Stimulated activated CD4-positive, alpha-beta T cell treated with anti-CD3 and anti-CD28 coated beads, Interleukin-1b, Interleukin-23, amount 100 ng/mL, for 4 hours (primary cell): ENCODE measurements at places on chromosomes 4 and X.

- DNase-seq = no peak
Measured at GRCh38 chr4:6169239-6169638, 31.1 kb downstream of the JAKMIP1 start.

DNA sequence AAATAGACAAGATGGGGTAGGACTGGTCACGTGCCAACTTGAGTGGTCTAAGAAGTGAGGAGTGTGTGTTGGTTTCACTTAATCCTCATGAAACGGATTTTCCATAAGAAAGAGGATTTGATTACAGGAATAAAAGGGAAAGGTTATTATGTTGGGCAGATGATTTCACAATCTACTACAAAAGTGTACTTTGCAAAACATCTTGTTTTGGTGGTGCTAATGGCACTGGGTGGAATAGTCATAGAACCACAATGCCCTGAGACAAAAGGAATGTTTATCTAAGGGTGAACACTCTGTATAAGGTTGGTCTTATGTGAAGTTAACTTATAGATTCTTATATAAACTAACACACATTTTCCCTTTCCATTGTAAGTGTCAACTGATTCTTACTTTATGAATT lies 45.6 kb downstream of the GLUD2 start:
- no peak for DNase-seq

GRCh38 chr4:64417974-64418373 lies 8.7 kb upstream of the TECRL start:
- no peak for DNase-seq

DNA sequence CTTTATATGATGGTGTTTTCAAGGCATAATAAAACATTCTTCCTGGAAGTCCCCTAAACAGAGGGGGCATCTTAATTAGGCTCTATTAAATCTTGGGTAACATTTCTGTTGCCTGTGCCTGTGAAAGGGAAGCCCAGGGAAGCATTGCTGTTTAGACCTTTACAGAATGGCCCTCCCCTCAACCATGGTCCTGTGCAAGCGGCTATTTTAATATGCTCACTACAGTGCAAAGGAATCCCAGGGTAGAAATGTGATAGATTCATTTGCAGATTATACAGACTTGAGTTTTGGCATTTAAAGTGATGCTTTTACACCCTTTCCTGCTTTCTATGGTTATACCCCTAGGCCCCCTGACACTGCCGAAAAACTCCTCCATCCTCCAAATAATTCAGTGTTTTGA lies 65.3 kb downstream of the CLCN5 start:
- DNase-seq = no peak

DNA sequence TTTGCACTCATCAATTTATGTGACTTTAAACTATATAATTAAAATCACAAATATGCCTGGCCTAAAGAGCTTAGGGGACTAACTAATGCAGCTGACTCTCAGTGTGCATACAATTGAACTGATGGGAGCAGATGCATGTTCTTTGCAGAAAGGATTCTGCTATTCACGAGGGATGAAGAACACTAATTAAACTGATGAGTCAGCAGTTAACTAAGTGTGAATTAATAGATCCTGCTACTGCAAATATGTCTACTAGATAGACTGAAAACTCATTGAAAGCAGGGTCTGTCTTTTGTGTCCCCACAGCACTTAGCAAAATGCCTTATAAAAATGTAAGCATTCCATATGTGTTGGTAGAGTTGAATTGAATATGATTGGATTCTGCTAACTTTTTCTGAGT lies 104.0 kb downstream of the SRPX start:
- no peak for DNase-seq

- DNase-seq = no peak
Measured at GRCh38 chr4:168659741-168660465, 163.1 kb downstream of the PALLD start.

DNA sequence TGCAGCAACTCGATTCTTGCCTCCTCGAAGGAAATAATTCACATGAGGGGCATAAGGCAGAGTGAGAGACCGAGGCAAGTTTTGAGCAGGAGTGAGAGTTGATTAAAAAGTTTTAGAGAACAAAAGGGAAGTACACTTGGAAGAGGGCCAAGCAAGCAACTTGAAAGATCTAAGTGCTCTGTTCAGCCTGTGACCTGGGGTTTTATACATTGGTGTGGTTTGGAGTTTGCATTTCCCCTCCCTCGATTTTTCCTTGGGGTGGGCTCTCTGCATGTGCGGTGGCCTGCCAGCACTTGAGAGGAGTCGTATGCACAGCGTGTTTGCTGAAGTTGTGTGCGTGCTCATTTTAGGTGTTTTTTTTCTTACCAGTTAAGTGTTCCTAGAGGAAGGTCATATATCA lies 356.4 kb downstream of the KLHL4 start:
- no peak for DNase-seq

- DNase-seq = no peak
Measured at GRCh38 chr4:42729505-42730237, 72.8 kb upstream of the ATP8A1 start.

- DNase-seq = no peak
Measured at GRCh38 chrX:1354036-1355019, 17.7 kb downstream of the IL3RA start.

DNA sequence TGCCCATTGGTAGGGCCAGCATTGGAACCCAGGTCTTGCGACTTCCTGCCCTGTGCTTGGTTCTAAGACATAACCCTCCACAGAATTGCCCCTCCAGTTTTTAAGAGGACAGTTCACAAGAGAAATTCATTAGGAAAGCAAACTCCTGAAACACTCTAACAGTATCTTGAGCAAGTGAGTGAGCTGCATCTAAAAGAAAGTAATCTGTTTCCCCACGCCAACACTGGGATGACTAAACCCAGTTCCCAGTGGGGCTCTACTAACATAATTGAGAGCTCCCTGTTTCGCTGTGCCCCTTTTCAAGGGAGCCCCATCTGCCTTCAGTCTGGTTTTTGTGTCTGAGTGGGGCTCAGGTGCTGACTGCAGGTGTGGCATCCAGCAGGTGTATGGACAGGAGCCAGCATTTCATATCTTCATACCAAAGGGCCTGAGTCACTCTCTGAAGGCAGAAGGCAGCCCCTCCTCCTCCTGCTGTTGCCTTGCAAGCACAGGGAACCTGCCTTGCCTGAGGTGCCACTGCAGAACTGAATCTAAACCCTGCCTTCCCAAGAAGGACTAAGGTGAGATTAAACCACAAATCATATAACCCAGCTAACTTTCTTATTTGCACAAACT lies 8.0 kb downstream of the AMOT start:
- no peak for DNase-seq

- no peak for DNase-seq
Measured at GRCh38 chr4:70844180-70844579, 4.5 kb upstream of the GRSF1 start.

GRCh38 chr4:108110450-108110849 lies 58.3 kb downstream of the LEF1 start:
- no peak for DNase-seq

DNA sequence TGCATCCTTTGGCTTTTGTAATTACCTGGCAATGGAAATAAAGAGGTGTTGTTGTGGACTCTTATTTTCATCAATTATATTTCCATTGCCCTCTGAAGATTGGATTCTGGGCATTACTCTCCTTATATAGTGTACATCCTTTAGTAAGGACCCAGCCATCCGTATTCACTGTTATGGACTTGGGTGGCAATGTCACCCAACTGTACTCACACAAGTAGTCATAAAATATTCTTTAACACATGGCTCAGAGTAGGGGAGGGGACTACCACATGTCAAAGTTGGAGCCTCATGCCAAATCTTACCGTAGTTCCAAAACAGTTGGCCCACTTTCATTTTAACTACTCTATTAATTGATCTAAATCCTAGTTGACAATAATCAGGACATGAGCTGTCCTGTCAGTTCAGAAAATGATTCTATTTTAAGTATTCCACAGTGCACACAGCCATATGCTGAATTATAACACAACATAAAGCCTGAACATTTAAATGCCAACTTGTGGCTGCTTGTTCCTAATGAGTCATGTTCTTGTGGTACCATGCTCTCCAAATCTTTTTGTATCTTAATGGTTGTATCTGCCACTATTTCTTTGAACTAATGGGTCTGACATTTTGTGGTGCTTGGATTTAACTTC lies 4.9 kb downstream of the FRAS1 start:
- no peak for DNase-seq

GRCh38 chr4:53037892-53038291 lies 175.8 kb downstream of the RASL11B start:
- no peak for DNase-seq
